ENCODE measurements at places on chromosomes 7 and 10. TPM values are rescaled to one million over a fixed set of nuclear protein-coding genes. Genes with fewer than 3 reads are reported as not detected.

The ZNF488 gene
- 0.39 TPM for total RNA-seq

The MEOX2 gene
- total RNA-seq = not detected

The CHST3 gene
- total RNA-seq = 17.1 TPM

The NEURL1 gene
- total RNA-seq = 0.15 TPM

The HDAC9 gene
- 3.0 TPM for total RNA-seq

The FLNC gene
- 0.11 TPM for total RNA-seq

The CDC14C gene
- total RNA-seq = not detected

The CLRN3 gene
- not detected for total RNA-seq
